ENCODE measurements at places on chromosomes 6 and 20.

- DNase-seq = no peak
Measured at GRCh38 chr6:20929283-20929682, 395.0 kb downstream of the CDKAL1 start.

GRCh38 chr6:88572449-88573139 is 390.8 kb downstream of the RNGTT start:
- DNase-seq = no peak

DNA sequence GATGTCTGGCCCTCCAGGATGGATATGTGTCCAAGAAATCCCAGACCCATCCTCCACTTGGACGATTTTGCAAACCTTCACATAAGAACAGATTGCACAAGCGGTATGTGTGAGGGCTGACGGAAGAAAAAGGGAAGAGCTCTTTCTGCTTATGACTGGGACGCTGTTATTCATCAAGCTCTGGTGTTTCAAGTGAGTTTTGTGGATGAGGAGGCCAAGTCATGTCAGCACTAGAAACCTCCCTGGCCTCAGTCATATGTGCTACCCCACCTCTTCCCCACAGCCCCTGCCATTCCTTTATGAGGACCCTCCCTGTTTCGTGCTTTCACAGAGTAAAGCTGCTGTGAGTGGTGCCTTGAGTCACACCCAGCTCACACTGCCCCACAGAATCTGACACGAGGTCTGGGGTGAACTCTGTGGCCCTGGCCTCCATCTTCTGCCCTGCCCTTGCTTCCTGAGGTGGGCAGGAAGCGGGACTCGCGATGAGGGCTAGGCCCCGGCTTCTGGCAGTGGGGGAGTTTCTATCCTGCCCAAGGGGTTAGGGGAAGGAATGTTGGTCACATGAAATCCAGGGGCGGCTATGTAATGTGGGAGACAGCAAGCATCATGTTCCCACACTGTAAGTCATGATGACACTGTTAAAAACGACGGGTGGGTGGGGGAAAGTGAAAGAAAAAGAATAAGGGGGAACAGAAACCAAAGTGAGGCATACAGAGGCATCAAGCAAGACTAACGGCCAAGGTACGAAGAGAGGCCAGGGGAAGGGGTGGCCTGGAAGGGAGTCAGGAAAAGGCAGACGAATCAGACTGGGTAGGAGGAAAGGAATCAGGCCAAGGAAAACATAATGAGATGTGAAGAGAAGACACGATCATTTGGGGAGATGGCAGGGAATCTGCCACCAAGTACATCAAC is 78.1 kb downstream of the PRDM1 start:
- DNase-seq = peak; percentile 98

DNA sequence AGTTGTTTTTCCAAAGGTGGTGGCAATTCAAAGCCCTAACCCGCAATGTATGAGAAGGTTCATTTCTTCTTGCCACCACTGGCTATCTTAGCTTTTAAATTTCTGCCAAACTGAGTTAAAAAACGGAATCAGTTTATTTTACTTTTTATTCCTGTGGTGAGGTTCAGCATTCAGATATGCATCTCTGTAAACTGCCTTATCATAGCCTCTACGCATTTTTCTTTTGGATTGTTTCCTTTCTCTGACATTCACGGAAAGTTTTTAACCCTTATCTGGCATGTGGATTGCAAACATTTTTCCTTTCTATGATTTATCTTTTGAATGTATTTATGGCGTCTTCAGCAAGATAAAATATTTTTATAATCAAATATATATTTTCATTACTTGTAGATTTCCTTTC is 37.7 kb downstream of the AK9 start:
- no peak for DNase-seq

All from suppressor macrophage treated with lipopolysaccharide for 1 hour (primary cell).